ENCODE measurements at places on chromosomes 1 and 21. TPM values are rescaled to one million over a fixed set of nuclear protein-coding genes. Genes with fewer than 3 reads are reported as not detected.

Gene GPA33
- total RNA-seq = not detected

Gene CFHR2
- not detected for total RNA-seq

Gene PTGS2
- 12.8 TPM for total RNA-seq

Gene PTAFR
- total RNA-seq = 0.33 TPM

Gene UMODL1
- total RNA-seq = 0.12 TPM

Gene SPRR2E
- total RNA-seq = not detected

Data from uterine smooth muscle cell (primary cell).